ENCODE measurements at places on chromosomes 2 and 18. TPM values are rescaled to one million over a fixed set of nuclear protein-coding genes. Genes with fewer than 3 reads are reported as not detected.

Gene LYG1
- 0.77 TPM for total RNA-seq

Gene FNDC4
- 8.1 TPM for total RNA-seq

Gene GCG
- total RNA-seq, result not detected

Gene KYNU
- total RNA-seq, result 31.4 TPM

Gene SIX3
- total RNA-seq, result not detected

Gene OST4
- total RNA-seq, result 277 TPM

Gene NDC80
- 0.26 TPM for total RNA-seq

Gene SMYD1
- not detected for total RNA-seq

Gene NT5C1B
- total RNA-seq, result not detected

Gene CREG2
- total RNA-seq, result 0.26 TPM

Gene SERPINB4
- 15.7 TPM for total RNA-seq

Gene CPO
- 0.13 TPM for total RNA-seq

Gene GPR45
- total RNA-seq, result not detected

Gene AGXT
- not detected for total RNA-seq

Gene DNAH7
- under 0.01 TPM for total RNA-seq

Gene CRACDL
- 1.4 TPM for total RNA-seq

Gene MOGAT1
- total RNA-seq, result not detected

Gene ZNF521
- not detected for total RNA-seq

Gene TMEM163
- not detected for total RNA-seq

Gene HNRNPLL
- total RNA-seq, result 29.7 TPM

Gene REG1B
- not detected for total RNA-seq

Gene CNNM3
- total RNA-seq, result 6.1 TPM

Gene POTEJ
- not detected for total RNA-seq

Gene LTBP1
- 6.6 TPM for total RNA-seq

Measured in bronchial epithelial cell (primary cell).